ENCODE measurements at places on chromosomes 11 and 22.

DNA sequence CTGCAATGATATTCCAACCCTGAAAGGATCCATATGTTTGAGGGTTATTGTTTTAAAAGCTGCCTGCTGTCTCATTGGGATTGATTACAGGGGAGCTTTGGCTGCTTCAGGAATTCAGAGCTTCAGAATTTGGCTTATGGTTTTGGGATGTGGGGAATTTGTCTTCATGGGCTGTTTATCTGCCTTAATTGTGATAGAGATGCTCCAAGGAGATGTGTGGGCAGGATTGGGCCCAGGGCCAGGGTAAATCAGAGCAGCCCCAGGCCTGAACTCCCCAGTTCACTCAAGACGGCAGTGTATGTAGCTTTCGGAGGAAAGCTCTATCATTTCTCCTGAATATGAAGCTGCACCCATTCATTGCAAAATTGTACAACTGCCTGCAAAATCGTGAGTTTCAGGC, 88.5 kb downstream of the ALX4 start:
- no peak for DNase-seq

- DNase-seq: no peak
Observed at GRCh38 chr22:44683237-44683636, 18.8 kb upstream of the PRR5 start.

DNA sequence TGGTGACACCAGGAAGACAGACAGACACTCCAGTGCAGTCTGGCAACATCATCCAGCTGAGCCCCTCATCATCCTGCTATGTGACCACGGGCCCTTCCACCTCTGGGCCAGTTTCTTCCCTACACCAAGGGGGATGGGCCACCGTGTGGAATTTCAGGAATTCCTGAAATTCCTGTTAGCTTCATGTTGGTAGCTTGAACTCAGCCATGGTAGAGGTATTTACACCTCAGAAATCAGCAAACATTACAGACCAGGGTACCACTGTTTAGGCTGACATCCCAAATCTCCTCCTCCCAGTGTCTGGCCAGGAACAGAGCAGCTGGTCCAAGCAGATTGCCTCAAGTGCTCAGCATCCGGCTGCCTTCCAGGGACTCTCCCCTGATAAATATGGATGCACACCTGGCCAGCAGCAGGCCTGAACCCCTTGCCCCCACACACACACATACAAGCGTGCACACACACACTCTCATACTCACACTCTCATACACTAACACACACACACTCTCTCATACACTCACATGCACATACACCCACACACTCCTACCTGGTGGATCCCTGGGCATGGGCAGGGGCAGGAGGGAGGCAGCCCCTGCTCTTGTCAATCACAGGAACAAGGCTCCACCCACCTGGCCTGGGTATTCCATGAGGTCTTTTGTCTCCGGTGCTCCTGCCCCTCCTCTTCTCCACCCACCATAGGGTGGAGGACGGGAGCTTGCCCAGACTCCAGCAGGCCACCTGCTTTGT, 85.2 kb downstream of the BUD13 start:
- no peak for DNase-seq

DNA sequence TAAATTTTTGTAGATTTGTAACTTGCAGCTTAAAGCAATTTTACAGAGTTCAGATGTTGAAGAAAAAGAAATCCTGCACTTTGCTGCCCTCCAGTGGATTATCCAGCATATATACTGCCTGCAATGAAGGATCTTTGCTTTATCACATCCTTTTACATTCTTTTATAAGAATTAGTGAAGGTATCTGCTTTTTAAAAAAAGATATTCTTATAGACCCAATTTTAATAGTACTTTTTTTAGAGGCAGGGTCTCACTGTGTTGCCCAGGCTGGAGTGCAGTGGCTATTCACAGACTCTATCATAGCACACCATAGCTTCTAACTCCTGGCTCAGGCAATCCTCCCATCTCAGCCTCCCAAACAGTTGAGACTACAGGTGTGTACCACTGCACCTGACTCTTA, 60.7 kb downstream of the TTC17 start:
- DNase-seq: peak; percentile 11

DNA sequence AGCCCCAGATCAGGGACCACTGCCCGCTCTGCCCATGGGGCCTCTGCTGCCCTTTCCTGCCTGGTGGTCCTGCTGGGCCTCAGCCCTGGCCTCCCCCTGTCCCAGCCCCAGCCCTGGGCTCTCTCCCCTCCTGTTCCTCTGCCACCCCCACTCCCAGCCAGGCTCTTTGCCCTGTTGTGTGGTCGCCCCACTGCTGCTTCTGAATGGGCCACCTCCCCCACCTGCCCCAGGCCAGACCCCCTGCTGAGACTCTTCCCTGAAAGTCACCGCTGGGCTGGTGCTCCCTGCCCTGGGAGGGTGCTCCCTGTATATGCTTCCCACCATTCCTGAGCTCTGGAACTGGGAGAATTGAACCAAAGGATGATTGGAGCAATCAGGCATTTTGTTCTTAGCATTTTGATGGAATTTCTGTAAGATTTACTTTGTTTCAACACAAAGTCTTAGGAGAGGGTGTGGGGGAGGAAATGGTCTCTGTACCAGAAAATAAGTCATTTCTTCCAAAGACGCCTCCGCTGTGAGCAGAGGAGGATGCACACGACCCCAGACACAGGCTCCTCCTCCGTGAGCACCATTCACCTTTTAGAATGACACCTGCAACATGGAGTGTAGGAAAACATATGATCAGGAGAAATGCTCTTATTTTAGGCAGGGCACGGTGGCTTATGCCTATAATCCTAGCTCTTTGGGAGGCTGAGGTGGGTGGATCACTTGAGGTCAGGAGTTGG, 5.2 kb downstream of the APOBEC3B start:
- DNase-seq: no peak

GRCh38 chr22:37335806-37336199, 53.5 kb downstream of the CYTH4 start:
- no peak for DNase-seq

GRCh38 chr22:34805771-34806170, 260.2 kb upstream of the ISX start:
- no peak for DNase-seq

DNA sequence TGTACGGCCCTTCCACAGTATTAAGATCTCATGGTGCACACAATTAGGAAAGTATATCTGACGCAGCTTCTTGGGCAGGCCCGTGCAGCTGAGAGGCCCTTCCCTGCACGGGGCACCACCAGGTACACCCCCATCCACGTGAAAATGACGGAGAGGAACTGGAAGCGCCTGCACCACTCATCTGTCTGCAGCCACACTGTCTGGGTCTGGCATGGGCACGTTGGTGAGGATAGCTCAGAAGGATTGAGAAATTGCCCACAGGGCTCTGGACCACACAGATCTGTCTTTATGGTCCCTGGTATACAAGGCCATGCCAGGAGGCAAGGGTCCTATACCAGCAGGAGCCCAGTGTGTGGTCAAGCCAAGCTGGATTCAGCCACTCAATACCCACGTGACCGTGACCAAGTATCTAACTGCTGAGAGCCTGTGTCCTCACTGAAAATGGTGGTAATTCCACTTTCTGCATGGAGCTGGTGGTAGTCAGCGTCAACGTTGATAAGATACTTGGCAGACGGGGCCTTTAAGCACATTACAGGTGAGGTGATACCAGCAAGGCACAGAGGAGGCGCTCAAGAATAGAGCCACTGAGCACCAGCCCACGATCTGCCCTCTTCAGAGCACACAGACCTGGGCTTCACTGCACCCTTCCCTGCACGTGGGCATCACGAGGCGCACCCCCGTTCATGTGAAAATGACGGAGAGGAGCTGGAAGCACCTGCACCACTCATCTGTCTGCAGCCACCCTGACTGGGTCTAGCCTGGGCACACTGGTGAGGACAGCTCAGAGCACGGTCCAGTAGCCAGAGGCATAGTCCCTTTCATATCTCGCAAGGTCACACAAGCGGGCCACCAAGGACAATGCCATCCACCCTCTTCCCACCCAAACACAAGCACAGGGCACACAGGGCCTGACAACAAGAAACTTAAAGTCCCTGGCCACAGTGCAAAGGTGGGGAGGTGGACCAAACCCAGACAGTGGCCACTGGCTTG, 28.4 kb downstream of the SHANK2 start:
- DNase-seq: no peak

- no peak for DNase-seq
Observed at GRCh38 chr22:37204045-37204655, 8.1 kb downstream of the SSTR3 start.

- no peak for DNase-seq
Observed at GRCh38 chr11:122046846-122047245, 69.2 kb downstream of the BLID start.

- DNase-seq: no peak
Observed at GRCh38 chr22:36336246-36337182, 51.3 kb downstream of the MYH9 start.

- no peak for DNase-seq
Observed at GRCh38 chr11:77668760-77669159, 31.2 kb upstream of the CLNS1A start.

DNA sequence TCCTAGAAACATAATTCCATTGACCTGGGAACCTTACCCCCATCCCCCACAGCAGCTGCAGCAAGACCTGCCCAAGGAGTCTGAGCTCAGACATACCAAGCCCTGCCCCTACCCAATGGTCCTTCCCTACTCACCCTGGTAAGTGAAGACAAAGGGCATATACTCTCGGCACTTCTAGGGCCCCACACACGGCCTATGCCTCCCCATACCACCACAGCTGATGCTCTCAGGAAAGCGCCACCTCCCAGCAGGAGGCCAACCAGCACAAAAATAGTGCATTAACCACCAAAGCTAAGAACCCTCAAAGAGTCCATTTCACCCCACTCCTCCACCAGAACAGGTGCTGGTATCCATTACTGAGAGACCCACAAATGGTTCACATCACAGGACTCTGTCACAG, 74.4 kb upstream of the GUCY1A2 start:
- DNase-seq: no peak

DNA sequence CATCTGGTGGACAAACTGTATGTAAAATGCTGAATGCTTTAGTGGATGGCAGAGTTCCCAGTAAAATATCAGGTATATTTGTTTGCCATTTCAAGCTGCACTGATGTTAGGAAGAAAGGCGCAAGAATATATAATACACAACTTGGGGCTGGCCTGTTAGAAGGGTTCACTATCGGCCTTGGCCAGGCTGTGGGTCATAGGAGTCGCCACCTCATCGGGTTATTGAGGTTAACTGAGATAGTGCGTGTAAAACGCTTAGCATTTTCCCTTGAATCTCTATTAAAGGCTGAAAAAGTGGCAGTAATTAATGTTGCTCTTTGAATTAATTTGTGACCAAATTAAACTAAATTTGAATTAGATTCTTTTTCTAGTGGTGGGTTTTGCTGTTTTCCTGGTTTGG, 5.1 kb downstream of the FAM118A start:
- no peak for DNase-seq

- DNase-seq: no peak
Observed at GRCh38 chr11:100203789-100204188, 483.3 kb upstream of the ARHGAP42 start.

DNA sequence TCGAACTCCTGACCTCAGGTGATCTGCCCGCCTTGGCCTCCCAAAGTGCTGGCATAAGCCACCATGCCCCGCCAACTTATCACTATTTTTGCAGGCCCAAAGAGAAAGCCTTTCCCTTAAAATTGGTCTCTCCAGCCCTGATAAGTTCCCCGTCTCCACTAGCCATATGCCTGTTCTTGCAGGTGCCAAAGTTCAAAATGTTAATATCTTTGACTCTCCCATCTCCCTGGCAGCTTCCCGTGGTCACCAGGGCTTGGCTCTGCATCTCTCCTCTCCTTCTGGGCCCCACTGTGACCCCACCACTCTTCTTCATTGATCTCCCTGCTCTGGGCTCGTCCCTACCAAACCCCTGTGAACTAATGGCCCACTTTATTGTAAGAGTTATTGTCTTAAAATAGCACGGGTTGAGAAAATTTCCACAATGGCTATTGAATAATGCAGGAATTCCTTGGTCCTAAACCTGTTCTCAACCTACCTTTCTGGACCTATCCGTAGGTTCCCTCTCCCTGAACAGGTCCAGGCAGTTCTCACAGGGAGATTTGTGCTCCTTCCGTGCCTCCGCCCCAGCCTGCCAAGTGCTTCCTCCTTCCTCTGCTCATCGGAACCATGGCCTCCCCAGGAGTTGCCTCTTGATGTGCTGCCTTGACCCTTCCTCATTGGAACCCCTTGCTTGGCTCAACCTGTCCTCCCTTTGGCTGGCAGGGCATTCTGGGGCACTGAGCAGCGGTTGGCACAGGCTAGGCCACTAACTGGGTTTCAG, 147.5 kb downstream of the DSCAML1 start:
- DNase-seq: no peak

- no peak for DNase-seq
Observed at GRCh38 chr11:117900121-117900648, 23.7 kb upstream of the FXYD6 start.

- no peak for DNase-seq
Observed at GRCh38 chr11:65911682-65912568, 6.9 kb downstream of the C11orf68 start.

- no peak for DNase-seq
Observed at GRCh38 chr11:133219543-133219942, 312.8 kb downstream of the OPCML start.

- DNase-seq: no peak
Observed at GRCh38 chr11:118074785-118075184, 2.1 kb upstream of the TMPRSS4 start.

- DNase-seq: no peak
Observed at GRCh38 chr11:49851971-49852389, 100.2 kb upstream of the OR4C13 start.

Data from NCI-H748 treated with DMSO at 0.1 percent for 48 hours (cell line).